ENCODE measurements at places on chromosomes 1 and 21.

DNA sequence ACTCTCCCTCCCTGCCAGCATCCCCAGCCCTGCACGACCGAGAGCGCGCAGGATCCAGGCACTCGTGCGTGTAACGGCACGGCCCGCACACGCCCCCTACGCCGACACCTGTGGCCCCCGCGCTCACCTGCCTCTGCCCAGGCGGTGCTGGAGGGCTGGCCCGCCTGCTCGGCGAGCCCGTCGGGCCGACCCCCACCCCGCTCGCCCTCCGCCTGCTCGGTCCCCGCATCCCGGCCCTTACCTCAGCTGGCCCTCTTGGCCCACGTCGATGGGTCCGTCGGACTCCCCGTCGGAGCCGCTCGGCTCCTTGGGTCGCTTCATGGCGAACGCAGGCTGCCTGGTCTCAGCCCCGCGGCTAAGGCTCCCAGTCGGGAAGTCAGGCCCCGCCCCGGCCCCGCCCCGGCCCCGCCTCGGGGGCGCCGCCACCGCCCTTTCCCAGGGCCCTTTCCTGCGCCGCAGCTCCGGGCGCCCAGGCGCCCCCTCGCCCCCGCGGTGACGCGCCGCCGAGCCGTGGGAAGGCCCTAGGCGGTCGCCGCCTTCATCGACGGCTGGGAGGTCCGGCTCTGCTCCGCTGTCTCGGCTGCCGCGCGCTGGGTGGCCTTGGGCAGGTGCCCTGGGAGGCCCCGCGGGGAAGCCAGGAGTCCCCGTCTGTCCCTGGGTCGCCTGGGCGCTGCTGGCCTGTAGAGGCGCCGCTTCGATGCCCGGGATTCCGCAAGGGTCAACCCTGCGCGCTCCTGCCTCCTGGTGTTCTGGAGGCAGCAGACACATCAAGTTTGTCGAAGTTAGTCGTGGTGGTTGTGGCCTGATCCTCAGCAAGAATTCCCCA lies at the start of gene HEYL:
HEYL (minus strand) TSS at position 339 of the 826 bp plus-strand sequence; CDS start at position 321, 18 bp downstream.
- peak; percentile 47 for DNase-seq

DNA sequence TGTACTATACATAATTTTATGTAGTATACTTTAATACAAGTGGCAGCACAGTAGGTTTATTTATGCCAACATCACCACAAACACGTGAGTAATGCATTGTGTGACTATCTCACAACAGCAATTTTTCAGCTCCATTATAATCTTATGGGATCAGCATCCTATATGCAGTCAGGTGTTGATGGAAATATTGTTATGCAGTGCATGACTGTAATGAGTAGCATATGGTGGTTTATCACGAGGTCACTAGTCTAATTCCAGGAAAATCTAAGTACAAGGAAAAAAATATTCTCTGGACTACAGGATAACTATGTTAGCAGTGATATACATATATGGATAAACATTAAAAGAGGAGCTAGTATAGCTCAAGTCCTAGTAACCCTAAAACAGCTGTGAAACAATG lies 69.0 kb downstream of the ATP1B1 start:
- DNase-seq, result no peak

DNA sequence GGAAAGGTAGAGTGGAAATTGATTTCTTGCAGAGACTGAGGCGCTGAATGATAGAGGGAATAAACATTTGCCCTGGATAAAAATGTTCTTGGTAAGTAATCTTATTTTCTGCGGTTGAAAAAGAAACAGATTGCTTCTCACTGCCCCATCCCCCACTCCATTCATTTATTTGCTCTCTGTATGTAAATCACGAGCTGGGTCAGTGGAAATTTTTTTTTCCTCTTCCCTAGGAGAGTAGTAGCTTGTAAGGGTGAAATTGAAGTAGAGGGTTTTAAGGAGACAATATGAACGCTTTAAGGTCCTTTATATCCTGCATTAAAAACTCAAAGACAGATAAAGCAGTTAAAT lies 1.4 kb upstream of the BRINP3 start:
- peak; percentile 55 for DNase-seq

- no peak for DNase-seq
Measured at GRCh38 chr1:95207223-95207935, 26.6 kb upstream of the RWDD3 start.

- no peak for DNase-seq
Measured at GRCh38 chr1:46488343-46489168, 1.1 kb upstream of the DMBX1 start.

- no peak for DNase-seq
Measured at GRCh38 chr21:42680058-42680330, 26.6 kb downstream of the PDE9A start.

- DNase-seq, result no peak
Measured at GRCh38 chr1:156111355-156111962, 3.1 kb upstream of the LMNA start.

GRCh38 chr1:5599541-5599940 lies 392.7 kb downstream of the NPHP4 start:
- no peak for DNase-seq

DNA sequence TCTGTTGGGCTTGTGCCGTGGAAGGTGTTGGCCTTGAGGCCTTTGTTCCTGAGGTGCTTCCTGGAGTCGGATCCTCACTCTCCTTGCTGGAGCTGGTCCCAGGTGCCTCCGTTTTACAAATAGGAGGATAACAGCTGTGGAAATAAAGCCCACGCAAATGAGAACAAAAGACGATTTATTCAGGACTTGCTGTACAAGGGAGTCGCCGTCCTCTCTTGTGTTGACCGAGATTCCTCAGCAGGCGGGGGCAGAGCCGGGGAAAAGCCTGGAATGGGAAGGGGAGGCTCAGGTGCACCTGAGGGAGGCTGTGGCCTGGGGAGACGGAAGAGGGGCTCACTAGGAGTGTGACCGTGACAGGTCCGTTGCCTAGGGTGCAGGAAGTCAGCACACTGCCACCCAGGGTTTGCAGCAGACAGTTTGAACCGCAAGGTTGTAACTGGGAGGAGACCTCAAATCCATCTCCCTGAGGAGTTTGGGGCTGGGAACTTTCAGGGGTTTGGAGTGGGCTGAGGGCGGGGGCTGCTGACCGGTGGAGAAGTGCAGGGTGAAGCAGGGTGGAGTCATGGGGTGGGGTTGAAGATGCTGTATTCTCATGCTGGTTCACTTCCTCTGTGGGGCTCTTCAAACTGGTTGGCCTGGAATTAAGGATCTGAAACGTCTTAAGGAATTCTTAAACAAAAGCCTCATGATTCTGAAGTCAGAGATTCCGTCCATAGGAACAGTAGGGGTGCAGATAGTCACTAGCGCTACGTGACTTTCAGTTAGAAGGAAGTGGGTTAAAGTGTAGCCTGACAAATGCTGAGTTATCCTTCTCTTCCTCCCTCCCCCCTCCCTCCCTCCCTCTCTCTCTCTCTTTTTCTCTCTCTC lies 2.6 kb upstream of the CSTB start:
- DNase-seq, result no peak

- DNase-seq, result no peak
Measured at GRCh38 chr1:177080564-177080963, 83.9 kb downstream of the ASTN1 start.

DNA sequence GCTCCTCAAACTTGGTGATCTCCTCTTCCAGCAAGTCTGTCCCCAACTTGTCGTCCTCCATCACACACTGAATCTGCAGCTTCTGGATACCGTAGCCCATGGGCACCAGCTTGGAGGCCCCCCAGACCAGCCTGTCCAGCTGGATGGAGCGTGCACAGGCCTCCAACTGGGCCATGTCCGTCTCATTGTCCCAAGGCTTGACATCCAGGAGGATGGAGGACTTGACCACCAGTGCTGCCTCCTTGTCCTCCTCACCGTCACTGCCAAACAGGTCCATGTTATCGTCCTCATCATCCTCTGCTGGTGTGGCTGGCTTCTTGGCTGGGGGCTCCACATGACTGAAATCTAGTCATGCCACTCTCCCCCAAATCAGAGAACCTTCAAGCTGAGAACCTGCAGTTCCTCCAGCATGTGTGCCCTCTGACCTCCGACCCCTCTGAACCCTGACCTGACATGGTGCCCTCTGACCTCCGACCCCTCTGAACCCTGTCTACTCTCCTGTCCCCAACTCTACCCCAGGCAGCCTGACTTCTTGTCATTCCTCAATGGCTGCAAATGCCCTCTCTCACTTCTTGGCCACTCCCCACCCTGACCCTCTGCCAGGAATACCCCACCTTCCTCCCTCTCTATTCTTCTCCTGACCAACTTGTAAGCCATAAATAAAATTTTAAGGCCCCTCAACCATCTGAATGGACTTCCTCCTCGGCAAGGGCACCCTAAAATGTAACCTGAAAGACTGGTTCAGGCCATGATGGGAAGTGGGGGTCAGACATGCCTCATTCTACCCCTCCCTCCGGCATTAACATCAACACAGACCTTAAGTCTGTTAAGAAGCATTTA lies 275.7 kb upstream of the C1orf174 start:
- no peak for DNase-seq

DNA sequence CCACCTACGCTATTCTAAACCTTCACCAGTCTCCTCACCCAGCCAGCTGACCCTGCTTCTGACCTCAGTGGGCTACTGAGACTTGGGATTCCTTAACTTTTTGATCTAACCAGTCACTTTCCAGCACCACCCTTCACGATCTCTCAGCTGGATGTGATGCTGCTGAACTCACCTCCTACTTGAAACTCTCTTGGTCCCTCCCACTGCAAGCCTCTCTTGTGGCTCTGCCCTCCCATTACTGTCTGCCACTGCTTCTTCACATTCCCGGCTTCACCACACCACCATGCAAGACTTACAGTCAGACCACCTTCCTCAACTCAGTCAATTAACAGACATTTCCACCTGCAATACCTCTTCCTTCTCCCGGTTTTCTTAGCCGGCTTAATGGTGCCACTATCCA lies 6.3 kb downstream of the TAF5L start:
- no peak for DNase-seq

DNA sequence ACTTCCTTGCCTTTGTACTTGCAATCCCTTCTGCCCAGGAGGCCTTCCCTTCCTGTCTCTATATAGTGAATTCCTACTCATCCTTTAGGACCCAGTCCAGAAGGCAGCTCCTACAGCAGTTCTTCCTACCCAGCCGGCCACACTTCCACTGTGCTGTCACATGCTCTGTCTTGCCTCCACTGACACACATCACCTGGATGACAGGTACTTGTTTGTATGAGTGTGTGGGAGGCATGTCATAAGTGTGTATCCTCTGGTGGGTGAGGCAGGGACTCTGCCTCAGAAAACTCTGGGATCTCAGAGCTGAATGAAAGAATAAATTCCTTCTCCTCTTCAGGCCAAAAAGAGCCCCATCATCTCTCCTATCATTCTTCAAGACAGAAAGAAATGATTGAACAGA lies 5.1 kb upstream of the OSCP1 start:
- DNase-seq, result no peak

DNA sequence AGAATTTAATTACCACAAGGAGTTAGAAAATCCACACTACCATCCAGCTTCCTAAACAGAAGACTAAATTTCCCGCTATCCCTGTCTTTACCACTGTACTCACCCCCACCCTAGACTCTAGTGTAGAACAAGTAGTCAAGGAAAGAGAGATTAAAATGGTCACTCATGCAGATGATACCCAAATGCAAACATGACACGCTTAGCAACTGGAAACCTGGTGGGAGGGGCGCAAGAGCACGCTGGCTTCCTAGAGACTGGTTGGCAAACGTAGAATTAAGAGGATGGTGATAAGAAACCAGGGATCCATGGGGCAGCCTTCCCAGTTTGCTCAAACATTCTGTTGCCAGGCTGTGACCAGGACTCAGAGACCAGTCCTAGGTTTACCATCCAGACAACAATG lies 9.9 kb upstream of the LDLRAD1 start:
- no peak for DNase-seq

DNA sequence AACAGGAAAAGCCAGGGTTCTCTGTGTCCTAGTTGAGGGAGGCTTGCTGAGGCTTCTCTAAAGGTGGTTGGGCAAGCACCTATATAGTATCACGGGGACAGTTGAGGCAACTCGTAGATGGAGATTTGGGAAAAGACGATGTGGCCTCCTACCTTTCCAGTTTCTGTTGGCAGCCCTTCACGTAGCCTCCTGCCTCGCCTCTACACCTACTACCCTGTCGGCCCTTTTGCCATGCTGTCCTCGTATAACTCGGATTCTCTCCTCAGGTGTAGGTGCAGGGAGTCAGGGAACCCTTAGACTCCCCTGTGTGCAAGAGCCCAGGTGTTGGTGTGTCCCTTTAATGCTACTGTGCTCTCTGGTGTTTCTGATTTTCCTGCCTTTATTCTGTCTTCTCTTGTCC lies 10.3 kb downstream of the ZNF692 start:
- no peak for DNase-seq

- no peak for DNase-seq
Measured at GRCh38 chr1:153763365-153764225, 11.6 kb upstream of the SLC27A3 start.

DNA sequence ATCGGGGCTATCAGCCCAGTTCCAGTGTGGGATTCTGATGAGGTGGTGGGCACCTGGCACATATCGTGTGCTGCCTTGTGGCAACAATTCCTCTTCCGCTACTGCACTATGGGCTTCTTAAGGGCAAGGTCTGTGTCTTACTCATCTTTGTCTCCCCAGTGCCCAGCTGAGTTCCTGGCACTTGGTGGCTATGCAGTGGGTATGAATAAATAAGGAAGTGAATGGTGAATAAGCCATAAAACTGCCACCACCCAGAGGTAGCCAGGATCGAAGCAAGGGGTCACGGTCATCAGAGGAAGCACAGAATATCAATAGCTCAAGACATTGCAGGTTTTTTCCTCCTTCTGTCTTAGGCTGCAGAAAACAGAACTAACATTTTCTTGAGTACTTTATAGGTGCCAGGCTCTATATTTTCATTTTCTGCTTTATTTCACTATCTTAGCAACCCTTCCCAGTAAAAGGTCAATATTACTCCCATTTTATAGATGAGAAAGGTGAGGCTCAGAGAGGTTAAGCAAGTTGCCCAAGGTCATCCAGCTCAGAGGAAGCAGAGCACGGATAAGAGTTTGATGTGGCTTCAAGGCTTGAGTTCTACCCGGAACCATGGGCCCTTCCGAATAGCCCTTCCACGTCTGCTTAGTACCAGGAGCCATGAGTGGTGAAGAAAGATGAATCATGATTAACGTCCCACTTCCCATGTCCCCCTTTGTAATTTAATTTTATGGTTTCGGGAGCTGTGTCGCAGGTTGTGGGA lies 10.2 kb downstream of the C1orf94 start:
- DNase-seq, result no peak
